ENCODE measurements at places on chromosomes 13 and 19.
A peak's percentile ranks its signal among the peaks of the same experiment; 100 is the strongest.

DNA sequence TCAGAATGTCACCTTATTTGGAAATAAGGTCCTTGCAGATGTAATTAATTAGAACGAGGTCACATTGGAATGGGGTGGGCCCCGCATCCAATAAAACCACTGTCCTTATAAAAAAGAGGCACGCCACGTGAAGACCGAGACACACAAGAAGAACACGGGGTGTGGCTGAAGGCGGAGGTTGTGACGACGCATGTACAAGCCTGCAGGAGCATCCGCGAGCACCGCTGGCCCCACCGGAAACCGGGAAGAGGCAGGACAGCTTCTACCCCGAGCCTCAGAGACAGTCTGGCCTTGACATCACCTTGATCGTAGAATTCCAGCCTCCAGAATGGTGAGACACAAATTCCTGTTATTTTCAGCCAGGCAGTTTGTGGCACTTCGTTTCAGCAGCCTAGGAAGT is 177.9 kb downstream of the COL4A1 start:
- no peak for DNase-seq

GRCh38 chr19:56130006-56130405 is 8.9 kb upstream of the ZNF787 start:
- no peak for DNase-seq

GRCh38 chr13:89565476-89566100 is 1781.9 kb upstream of the MIR17HG start:
- no peak for DNase-seq

DNA sequence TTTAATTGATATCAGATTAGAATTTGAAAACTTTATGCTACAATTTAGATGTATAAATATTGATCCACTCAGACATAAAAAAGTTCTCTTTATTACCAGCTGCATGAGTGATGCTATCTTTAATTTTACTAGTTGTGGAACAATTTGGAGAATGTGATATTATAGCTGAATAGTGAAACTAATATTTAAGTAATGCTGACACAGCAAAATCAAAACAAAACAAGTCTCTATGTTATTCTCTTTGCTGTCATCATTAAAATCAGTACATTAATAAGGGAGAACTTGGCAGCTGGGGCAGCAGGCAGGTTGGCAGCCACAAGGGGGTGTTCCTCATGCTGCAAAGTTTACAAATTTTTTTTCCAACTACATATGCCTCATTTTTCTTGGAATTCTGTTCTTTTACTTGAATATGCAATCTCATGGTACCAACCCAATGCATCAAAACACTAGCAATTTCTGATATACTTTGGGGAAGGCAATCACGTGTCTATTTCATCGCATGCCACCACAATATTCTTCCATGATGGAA is 585.3 kb downstream of the FGF9 start:
- DNase-seq = no peak

DNA sequence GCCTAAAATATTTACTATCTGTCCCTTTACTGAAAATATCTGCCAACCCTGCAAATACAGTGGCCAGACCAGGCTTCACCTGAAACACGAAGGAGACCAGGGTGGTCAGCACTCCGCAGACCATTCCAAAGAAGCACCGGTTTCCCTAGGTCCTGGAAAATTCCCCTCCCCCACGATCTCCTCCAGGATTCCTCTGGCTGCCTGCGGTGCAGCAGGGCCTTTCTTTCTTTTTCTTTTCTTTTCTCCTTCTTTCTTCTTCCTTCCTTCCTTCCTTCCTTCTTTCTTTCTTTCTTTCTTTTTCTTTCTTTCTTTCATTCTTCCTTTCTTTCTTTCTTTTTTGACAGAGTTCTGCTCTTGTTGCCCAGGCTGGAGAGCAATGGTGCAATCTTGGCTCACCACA is 152.7 kb downstream of the USP12 start:
- DNase-seq = no peak

GRCh38 chr19:1873524-1874473 is 10.4 kb upstream of the KLF16 start:
- peak; percentile 56 for DNase-seq
